NCI-H526 (cell line): ENCODE measurements at places on chromosomes 3 and 15.

DNA sequence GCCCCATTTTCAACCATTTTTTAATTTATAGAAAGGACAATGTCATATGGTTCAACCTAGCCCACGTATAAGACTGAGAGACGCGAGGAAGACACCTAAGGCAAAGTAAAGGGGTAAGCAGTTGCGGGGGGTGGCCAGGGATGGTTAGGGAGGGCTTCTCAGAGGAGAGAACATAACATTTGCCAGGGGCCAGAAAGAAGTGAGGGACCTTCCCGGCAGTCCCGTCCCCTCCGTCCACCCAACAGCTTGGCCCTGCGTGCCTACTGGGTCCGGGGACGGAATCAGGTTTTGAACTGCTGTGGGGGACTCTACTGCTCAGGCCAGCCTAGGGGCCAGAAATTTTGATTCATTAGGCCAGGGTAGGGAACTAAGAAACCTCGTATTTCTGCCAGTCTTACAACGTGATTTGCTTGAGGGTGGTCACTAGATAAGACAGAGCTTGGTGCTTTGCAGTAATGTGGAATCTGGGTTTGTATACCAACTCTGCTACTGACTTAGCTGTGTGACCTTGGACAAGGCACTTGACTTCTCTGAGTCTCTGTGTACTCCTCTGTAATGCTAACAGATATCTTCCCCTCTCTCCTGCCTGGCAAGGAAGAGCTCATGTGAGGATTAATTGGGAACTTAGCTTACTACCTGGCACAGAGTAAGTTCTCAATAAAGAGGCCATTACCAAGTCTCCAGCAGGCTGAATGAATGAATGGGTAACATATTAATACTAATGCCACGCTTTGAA is 734 bp upstream of the SLC6A20 start:
- no peak for DNase-seq

DNA sequence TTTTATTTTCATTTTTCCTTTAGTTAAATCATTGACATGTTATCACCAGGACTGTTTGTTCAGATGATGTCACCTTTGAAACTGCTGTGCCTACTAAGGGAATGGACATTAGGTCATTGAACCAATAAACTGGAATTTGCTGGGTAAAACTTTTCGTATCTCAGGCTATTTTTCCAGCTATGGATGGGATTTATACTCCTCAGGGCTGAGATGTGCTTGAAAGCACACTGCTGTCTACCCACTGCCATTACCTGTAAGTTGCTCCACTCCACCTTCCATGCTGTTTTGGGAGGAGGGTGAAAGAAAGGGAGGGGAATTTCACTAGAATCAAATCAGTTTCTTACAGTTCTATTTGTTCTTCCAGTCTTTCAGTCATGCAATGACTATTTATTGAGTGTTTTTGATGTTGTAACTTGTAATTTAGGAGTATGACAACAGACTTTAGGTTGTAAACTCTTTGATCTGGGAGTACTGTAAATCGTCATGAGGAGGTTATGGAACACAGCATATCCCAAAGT is 11.3 kb downstream of the EHD4 start:
- DNase-seq = no peak

GRCh38 chr3:89113344-89113743 is 5.9 kb downstream of the EPHA3 start:
- no peak for DNase-seq

DNA sequence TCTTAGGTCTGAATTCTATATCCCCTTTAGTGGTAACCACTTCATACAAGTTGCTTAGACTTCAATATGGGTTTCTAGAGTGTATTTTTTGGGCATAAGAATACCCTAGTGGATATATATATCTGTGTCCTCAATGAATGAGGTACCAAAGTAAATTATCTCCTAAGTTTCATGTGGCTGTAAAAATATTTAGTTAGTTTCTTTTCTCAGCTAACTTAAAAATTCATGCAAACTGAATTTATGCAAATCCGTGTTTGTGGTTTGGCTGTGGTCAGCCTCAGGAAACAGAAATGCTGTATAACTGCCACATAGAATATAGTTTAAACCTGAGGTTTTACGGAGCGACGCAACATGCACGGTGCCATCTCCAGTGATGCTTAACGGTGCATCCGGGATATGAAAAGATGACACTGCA is 80.3 kb downstream of the PEX5L start:
- peak; percentile 95 for DNase-seq

DNA sequence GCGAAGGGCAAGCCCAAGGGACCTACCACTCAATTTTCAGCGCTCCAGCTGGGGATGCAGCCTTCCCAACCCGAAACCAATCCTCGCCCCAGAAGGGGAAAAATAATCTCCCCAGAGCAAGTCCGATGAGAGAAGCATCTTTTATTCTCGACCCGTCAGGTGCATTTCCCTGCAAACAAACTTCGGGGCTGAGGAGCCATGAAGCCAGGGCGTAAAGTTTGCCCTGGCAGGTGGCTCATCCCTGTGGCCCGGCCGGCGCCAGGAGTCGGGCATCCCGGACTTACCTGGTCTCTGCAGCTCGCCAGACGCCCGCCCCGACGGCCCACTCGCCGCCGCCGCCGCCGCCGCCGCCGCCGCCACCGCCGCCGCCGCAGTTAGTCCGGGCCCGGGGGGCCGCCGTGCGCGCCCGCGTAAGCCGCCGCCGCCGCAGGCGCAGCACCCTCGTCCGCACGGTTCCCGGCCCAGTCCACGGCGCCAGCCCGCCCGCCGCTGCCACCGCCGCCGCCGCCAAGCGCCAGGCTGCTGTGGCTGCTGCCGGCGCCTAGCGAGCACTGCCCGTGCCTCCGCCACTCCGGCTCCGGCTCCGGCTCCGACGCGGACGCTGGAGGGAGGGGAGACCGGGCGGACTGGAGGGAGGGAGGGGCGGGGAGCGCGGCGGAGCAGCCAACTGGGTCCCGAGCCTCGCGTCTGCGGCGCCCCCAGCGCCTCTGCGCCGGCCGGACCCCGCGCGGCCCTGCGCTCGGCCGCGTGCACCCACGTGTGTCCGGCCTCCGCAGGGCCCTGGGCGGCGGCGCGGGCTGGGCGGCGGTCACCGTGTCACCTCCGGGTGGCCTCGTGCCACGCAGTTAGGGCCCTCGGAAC is at the start of gene CNTN3:
Gene CNTN3 (minus strand): TSS at position 553 of the 861 bp plus-strand sequence. CDS start 93,547 bp downstream, outside the sequence.
- DNase-seq = no peak

DNA sequence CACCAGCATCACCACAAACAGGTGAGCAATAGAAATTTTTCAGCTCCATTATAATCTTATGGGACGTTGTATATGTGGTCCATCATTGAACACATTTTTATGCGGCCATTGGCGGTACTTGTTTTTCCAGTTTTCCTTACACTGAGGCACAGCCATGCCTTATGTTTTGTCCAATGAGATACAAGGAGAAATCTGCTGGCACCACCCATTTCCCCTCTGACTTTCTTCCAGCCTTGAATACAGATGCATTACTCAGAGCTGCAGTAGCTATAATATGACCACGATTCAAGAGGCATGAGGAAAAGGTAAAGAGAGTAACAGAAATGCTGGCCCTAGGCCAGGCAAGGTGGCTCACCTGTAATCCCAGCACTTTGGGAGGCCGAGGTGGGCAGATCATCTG is 9.0 kb upstream of the PIK3R4 start:
- no peak for DNase-seq

DNA sequence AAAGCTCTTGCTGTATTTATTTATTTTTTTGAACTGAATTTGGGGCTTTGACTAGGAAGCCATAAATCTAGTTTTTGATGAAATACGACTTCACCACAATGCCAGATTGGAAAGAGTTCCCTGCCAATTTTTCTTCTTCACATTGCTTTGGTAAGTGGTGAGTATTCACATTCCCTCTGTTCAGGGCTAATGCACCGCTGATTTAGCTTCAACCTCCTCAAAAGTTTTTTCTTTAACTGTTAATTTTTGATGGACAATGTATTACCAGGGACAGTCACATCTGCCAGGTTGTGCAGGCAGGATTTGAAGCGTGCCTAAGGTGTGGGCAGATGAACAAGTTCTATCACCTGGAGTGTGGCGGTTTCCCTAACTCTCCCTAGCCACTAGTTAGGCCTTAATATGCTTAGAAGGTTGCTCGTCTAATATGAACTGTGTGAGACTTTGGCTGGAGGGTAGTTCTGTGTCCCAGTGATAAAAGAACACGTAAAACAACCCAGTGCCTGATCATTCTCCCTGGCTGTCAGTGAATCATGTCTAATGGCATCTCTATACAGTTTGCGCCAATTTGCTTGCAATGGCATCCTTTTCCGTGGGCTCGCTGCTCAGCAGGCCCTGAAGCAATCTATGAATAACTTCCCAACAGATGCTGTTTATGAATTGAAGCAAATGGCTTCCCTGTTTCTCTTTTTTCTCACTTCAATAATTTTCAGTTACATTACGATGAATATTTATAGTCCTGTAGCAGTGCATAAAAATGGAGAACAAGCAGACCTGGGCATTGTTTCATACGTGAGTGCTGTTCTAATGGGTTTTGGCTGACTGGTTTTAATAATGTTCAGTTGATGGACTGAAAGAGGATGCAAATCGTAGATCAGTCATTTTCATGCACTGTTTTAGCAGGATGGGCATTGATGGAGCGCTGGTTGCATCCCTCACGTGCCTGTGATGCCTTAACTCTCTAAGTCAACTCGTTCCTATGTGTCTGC is 243.2 kb upstream of the SUCLG2 start:
- peak; percentile 87 for DNase-seq
